ENCODE measurements at places on chromosomes 12 and 14.

DNA sequence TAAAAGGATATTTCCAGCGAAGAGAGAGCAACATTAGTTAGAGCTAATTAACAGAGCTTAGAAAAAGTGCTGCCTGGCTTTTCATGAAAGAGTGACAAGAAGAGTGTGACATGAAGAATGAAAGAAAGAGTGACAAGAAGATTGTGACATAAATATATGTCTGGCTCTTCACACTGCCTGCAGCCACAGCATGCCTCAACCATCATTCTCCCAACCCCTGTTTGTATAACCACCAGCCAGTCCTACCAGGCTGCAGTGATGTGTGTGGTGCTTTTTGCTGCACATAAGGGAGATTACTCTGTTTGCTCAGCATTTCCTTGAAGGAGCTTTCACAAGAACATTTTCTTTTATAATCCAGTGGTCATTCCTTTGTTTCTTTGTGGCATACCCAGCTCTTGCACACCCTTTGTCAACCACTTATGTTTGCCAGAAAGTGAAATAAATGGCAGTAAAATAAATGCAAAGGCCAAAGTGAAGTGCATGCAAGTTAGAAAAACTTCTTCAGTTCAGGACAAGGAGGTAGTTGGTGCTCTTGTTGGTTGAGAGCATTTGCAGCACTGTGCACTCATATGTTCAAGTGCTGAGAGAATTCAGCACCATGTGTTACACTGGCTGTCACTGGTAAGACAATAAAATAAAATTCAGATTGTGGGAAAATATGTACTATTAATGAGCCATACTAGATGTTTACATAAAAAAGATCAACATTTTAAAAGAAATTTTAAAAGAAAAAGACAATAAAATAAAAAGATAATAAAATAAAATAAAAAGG is 50.6 kb downstream of the KIF21A start:
- DNase-seq, result no peak

GRCh38 chr14:65476273-65476941 is 63.9 kb downstream of the FUT8 start:
- no peak for DNase-seq

- DNase-seq, result no peak
These were observed 3.0 kb downstream of the SIX1 start for GRCh38 chr14:60646226-60646818.

DNA sequence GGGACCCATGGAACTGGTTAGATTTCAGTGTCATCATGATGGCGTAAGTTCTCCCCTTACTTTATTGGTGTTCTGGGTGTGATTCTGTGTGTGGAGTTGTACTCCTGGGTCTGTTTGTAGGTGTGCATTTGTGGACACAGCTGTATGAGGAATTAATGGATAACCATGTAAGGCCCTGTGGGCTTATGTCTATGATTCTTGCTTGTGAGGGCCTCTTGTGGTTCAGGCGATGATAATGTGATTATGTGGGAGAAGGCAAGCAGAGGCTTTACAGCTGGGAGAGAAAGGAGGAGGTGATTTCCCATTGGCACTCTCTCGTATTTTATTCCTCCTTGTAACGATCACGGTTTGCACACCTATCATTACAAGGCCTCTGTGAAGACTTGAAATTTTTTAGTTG is 96.1 kb downstream of the SCN8A start:
- no peak for DNase-seq

- no peak for DNase-seq
These were observed 255.6 kb downstream of the ERC1 start for GRCh38 chr12:1246637-1247036.

DNA sequence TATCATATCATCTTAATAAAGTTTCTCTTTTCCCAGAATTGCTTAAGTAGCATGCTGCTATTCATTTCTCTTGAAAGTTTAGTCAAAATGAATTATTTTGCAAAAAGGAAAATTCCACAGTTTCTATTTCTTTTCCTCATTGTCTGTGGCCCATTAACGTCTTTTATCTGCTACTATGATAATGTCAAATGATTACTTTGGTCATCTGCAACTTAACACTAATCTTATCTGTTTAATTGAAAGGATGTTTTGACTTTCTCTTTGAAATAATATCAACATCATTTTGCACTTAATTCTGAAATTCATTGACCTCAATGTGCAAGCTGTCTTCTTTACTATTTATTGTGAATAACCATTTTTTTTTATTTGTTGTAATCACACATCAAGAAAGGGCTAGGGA is 146.5 kb upstream of the SLCO1C1 start:
- no peak for DNase-seq

DNA sequence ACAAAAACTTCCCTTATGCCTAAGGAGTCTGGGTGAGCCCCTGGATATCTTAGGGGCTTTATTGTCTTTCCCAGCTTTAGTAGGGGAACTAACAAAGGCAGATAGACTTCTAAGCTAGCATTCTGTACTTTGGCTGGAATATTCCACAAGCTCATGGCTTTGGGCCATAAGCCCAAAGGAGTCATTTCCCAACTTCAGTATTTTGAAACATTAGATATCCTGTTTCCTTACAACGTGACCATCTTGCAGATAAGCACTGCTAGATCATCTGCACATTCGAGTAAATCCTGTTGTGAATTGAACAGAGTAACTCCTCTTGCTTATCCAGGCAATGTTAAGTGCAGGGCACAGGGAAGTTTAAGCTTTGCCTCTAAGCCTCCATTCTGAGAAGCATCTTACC is 70.6 kb upstream of the ACTN1 start:
- DNase-seq, result no peak

DNA sequence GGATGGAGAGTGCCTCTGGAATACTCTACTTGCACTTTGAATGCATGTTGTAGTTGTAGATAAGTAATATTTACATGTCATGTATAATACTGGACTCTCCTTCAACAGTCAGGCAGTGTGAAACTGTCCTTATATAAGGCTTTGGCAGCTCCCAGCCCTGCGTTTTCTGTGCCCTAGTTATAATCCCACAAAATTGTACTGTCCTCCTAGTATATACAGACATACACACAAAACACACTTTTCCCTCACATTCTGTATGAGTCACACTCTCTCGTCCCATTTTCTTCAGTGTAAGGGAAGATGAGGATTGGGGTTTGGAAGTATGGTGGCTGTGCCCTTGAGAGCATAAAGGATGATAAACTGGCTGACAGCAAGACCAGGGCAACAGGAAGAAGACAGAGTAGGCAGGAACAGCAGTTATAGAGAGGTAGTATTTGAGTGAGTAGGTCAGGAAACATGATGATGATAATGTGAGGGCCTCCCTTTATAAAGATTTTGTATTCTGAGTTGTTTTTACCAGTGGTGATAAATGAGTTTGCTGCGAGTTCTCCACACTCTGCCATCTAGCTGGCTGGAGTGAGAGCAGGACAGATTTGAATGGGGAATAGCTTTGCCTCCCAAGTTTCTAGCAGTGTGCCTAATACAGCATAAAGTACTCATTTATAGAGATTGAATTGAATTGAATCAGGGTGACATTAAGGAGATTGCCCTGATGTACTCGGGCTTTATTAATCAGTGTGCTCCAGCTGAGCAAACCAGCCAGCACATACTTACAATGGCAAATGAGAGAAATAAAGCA is 5.0 kb downstream of the CREBL2 start:
- DNase-seq, result no peak

DNA sequence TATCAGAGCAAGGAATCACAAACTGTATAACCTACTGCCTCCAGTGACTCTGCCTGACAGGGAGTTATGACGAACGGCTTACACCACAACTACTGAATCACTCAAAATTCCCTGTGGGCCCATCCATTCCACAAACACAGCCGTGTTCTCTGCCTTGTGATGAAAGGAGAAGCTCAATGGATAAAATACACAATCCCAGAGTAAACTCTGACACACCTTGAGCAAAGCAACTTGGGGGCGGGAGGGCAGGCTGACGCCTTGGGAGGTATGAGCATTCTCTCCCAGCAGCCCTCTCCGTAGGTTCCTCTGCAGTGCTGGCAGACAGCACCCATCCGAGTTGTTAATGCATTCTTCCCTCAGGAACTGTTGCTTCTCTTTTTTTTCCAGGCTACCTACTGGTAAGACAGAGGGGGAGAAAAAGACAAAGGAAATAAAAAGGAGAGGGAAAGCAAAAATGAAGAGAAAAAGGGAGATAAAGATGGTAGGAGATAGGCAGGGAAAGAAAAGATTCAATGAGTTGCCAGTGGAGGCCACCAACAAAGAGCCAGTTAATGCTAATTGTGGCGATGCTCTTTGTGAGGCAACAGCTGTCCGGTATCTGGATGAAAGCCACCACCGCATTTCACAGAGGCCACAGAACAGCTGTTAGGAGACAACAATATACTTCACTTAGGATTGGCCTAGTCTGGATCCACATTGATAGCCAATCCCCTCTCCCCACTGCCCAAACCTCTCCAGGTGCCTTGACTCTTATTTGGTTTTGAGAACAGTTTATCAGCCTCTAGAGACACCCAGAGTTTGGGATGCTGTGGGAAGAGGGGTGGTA is 4.7 kb upstream of the DIO2 start:
- no peak for DNase-seq

DNA sequence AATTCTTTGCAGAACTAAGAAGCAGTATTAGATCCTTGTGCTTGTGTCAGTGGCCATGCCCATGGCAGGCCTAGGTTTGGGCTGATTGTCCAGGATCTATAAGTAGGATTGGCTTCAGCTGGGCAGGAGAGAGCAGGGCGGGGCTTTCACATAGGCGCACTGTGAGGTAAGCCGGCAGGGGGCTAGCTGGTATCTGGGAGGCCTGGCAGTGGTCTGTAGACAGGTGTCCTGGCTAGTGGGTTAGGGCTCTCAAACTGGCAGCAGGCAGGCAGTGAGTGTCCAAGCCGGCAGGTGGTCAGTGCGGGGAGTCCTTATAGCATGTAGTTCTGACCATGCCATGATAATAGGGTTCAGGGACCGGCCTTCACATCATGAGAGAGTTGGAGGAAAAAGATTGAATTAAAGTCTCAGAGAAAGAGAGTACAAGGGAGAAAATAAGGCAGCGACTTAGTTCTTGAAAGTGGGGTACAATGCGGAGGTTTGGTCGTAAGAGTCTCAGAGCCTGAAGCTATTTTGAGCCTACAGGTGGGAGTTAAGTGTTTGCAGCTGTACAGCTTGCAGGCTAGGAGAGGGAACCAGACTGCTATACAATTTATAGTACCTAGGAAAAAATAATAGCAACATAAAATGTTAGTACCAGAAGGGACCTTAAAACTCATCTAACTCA is 137.4 kb downstream of the TPH2 start:
- no peak for DNase-seq

DNA sequence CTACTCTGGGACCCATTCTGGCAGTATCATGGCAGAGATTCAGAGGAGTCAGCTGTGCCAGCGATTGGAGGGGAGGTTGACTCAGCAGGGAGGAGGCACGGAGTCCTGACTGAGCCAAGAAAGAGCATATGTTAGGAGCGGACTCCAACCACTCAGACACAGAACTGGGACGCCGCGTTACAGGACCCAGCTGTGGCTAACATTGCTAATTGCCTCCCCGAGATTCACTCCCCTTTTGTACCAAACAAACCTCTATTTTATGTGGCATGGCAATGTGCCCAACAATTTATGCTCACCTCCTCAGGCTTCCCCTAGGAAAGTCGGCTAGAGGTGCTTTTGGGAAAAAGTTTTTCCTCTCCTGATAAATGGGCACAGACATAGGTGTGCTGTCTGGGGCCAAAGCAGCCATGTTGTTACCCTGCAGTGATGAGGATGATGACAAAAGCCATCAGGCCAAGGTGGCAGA is 15.2 kb upstream of the CLIP1 start:
- DNase-seq, result no peak

- no peak for DNase-seq
These were observed 196.6 kb downstream of the SLC25A21 start for GRCh38 chr14:36975834-36976233.

DNA sequence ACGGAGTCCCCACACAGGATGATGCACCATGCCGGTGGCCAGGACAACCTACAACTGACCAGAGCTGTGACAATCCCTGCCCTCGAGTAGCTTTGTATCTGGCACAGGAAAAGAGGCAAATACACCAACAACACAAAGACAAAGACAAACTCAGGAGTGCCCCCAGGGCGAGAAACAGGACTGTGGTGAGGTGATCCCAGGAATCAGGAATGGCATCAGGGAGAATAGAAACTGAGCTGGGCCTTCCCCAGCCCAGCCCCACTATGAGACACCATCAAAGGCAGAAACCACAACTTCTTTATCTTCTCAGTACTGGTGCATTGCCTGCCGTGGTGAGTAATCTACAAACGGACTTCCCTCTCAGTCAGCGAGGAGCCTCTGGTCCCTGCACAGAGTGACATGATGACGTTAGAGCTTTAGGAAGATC is 157.7 kb downstream of the TTC7B start:
- DNase-seq, result no peak

GRCh38 chr14:35261774-35262173 is 30.4 kb upstream of the PSMA6 start:
- no peak for DNase-seq

DNA sequence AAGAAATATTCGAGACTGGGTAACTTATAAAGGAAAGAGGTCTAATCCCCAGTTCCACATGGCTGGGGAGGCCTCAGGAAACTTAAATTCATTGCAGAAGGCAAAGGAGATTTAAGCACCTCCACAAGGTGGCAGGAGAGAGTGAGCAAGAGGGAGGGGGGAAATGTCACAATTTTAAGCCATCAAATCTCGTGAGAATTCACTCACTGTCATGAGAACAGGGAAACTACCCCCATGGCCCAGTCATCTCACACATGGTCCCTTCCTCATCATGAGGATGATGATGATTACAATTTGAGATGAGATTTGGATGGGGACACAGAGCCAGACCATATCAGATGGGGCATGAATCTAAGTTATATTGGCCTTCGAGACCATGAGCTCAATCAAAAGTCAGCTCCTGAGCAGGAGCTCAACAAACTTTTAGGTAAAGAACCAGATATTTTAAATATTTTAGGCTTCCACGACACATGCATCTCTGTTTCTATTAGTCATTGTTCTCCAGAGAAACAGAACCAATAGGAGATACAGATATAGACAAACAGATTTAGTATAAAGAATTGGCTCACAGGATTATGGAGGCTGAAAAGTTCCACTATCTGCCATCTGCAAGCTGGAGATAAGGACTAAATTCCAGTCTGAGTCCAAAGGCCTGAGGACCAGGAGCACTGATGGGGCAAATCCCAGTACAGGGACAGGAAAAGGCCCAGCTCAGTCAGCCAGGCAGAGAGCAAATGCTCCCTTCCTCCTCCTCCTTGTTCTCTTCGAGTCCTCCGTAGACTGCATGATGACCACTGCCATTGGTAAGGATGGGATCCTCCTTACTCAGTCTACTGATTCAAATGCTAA is 24.9 kb downstream of the DGLUCY start:
- no peak for DNase-seq

- no peak for DNase-seq
These were observed 5.4 kb upstream of the MGAT4C start for GRCh38 chr12:86261578-86261977.

- no peak for DNase-seq
These were observed 30.4 kb downstream of the CPSF6 start for GRCh38 chr12:69269736-69270135.
